ENCODE measurements at places on chromosomes 5 and 9.

GRCh38 chr9:129835860-129836223 is 584 bp downstream of the USP20 start:
- DNase-seq = peak; percentile 52

GRCh38 chr9:15824310-15824709 is 271.5 kb downstream of the CCDC171 start:
- DNase-seq = peak; percentile 63

- no peak for DNase-seq
Observed at GRCh38 chr5:165642366-165642765, 2136.9 kb downstream of the MAT2B start.

DNA sequence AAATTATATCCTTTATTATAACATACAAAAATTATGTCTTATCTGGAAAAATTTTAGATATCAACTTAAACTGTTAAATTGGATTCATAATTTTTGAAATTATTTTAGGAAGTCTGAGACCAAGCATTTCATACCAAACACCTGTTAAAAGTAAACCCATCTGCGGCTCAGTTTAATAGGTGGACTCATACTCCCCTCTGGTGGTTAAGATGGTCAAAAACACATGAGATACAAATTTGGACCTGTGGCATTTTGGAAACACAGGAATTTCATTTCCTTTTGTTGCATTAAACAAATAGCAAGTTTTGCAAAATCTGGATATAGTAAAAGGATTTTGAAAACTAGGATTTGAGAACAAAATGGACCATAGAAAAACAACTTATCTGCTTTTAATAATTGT is 53.7 kb downstream of the RGMB start:
- DNase-seq = peak; percentile 70

DNA sequence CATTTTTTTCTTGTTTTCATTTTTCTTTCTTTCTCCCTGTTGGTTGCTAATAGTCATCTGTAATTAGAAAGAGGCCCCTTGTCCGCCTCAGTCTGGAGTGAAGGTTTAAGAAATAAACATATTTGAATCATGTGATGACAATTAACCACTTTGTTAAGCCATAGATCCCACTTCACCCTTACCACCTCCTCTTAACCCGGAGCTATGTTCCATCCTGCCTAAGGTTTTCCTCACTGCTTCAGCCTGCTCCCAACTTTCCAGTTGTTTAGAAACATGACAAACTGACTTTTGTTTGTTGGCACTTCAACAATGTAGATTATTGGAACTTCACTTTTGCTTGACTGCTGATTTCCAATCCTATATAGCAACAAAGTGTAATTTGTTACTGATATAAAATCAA is 37.4 kb upstream of the SSBP2 start:
- no peak for DNase-seq

DNA sequence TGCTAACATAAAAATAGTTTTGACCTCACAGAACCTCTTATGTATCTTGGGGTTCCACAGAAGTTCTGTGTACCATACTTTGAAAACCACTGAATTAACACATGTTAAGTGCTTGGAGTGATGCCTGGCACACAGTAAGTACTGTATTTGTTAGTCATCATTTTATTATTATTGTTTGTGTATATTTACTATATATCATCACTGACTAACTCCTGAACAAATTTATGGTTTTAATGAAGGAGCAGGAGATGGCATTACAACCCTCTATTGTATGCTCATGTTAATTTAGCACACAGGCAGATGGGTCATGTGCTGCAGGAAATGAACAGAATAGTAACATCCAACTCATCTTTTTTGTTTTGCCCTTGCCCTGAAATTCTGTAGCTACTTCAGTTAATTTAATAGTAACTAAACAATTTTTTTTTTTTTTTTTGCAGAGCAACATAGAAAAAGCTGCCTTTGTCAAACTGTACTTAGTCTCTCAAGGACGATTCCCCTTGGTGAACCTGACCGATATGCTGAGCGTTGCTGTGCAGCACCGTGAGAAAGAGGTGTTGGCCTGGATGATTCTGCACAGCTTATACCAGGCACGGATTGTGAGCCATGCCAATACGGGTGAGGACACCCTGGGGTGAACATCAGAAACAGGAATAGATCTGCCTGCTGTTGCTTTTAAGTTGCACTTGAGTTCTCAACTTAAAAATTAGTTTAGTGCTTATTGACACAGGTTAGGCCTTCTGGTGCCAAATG is 45.4 kb downstream of the HACD4 start:
- DNase-seq = no peak

DNA sequence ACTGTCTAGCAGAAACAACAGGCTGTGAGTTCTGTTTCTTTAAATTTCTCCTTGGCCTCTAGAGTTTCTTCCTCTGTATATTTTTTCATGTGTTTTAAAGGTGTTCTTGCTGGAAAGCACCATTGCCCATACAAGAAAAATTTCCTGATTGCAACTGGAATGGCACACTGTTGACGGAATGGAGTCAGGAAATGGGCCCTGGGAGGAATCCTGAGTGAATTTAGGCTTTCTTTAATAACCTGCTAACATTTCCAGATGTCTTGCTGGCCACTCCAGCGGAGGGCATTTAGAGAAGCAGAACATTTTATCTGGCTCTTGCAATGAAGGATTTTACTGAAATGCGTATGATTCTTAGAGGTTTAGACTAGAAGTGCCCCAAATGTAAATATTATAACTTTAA is 736.3 kb downstream of the TAF11L14 start:
- no peak for DNase-seq

DNA sequence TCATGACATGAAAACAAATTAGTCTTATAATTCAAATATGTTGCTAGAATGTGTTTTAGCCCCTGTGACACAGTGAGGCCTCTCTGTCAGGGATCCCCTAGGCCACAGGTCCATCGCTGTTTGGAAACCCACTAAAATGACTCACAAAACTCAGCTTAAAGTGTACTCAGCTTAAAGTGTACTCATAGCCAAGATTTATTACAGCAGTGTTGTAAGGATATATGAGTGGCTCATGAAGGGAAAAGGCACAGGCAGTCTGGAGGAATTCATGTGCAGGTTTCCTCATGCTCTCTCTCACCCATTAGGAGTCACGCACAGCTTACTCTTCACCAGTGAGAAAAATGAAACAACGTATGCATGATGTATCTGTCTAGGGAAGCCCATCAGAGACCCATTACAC is 24.4 kb upstream of the TGFBI start:
- DNase-seq = no peak

DNA sequence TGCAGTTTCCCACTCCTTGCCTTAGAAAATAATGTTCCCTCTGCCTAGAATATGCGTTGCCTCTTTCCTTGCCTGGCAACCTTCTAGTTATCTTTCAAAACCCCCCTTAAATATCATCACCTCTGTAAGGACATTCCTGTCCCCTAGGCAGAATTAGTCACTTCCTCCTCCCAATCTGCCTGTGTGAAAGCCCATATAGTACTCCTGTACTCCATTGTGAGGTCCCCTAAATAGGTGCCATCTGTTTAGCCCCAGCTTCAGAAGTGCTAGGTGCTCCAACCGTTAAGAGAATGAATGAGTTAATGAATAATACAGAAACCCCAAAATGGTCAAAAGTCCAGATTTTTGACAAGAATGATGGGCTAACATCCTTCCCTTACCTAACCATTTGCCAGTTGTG is 181.4 kb downstream of the GDNF start:
- no peak for DNase-seq

GRCh38 chr9:85743275-85744128 is 1.7 kb upstream of the AGTPBP1 start:
- peak; percentile 50 for DNase-seq

- no peak for DNase-seq
Observed at GRCh38 chr5:147466360-147466980, 43.4 kb downstream of the DPYSL3 start.

GRCh38 chr9:134957165-134957944 is 39.6 kb upstream of the FCN1 start:
- DNase-seq = no peak

DNA sequence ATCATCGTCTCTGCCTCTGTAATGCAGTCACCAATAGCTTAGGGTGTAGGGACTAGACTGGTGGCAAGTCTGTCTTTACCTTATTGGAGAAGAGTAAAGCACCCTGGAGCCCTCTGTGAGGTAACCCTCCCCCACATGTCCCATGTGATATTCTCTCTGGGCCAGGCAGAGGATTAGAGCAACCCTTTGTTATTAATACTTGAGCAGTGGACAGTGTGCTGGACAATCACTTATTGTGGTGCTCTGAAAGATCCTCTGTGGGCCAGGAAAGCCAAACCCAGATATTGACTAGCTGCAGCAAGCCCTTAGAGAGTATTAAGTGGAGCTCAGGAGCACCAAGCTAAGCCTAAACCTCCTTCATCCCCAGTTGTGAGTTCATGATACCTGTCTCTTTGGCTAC is 139.7 kb upstream of the RUSC2 start:
- DNase-seq = no peak

GRCh38 chr9:125908136-125908535 is 161.0 kb downstream of the PBX3 start:
- peak; percentile 45 for DNase-seq

- no peak for DNase-seq
Observed at GRCh38 chr5:111810112-111810511, 53.1 kb upstream of the NREP start.

GRCh38 chr9:86541014-86541570 is 186.9 kb upstream of the TUT7 start:
- no peak for DNase-seq

- no peak for DNase-seq
Observed at GRCh38 chr9:135526089-135526729, 5.0 kb downstream of the LCN1 start.

DNA sequence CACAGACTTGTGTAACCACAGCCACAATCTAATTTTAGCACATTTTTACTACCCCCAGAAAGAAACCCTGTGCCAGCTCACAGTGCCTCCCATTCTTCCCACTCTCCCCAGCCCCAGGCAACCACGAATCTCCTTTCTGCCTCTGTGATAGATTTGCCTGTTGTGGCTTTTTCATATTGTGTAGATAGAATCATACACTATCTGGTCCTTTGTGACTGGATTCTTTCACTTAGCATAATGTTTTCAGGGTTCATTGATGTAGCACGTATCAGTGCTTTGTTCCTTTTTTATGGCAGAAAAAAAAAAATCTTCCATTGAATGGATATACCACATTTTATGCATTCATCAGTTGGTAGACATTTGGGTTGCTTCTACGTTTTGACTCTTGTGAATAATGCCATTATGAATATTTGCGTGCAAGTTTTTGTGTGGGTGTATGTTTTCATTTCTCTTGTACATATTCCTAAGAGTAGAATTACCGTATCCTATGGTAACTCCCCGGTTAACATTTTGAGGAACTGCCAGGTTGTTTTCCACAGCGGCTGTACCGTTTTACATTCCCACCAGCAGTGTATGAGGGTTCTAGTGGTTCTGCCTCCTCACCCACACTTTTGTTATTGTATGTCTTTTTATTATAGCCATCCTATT is 64.5 kb downstream of the RCL1 start:
- DNase-seq = no peak

DNA sequence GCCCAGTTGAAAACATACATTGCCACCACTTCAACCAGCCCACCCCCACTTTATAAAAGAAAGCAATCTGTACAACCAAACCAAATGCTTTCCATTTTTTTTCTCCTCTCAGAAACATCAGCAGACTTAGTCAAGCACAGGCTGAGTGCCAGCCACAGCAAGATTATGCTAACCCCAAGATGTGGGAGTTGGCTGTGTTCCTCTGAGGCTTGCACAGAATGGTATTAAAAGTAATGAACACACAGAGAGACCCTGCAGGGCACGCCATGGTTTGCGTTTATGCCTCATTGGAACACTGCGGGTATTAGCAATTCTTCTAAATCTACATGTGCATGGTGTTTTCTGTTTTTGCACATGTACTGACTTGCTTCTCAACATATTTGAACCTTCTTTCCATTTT is 419.9 kb upstream of the GRAMD2B start:
- no peak for DNase-seq

DNA sequence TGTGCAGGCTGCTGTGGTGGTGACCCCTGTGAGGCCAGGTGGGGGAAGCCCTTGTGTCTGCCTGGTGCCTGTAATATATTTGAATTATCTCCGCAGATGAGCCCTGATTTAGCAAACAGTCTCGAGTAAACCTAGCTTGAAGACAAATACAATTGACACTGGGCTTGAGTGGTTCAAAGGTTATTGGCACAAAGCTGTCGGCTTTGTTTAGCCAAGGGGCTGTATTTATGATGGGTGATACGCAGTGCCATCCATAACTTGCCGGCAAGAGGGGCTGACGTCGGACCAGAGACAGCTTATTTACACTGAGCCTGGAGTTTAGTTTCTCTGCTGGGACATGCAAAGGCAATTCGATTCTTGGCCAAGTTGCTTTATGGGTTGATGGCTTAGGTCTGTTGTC is 20.0 kb upstream of the PITX1 start:
- no peak for DNase-seq

- no peak for DNase-seq
Observed at GRCh38 chr9:99962680-99963261, 56.3 kb downstream of the STX17 start.

- DNase-seq = no peak
Observed at GRCh38 chr5:138696501-138696900, 56.7 kb upstream of the CTNNA1 start.

GRCh38 chr5:166285361-166285760 is 2006.1 kb upstream of the WWC1 start:
- no peak for DNase-seq

GRCh38 chr9:88777498-88778312 is 213.6 kb upstream of the S1PR3 start:
- no peak for DNase-seq

Measured in GM23338 (cell line).